ENCODE measurements at places on chromosomes 3 and 15. TPM values are rescaled to one million over a fixed set of nuclear protein-coding genes. Genes with fewer than 3 reads are reported as not detected.

The CCDC39 gene
- not detected for total RNA-seq

The SSUH2 gene
- not detected for total RNA-seq

The FANCD2OS gene
- not detected for total RNA-seq

The NPAP1 gene
- not detected for total RNA-seq
